ENCODE measurements at places on chromosomes 5 and 9. TPM values are rescaled to one million over a fixed set of nuclear protein-coding genes. Genes with fewer than 3 reads are reported as not detected.

BSPRY gene
- not detected for total RNA-seq

IFNB1 gene
- not detected for total RNA-seq

PCDHB13 gene
- not detected for total RNA-seq

FOXD4 gene
- not detected for total RNA-seq

COL27A1 gene
- 0.36 TPM for total RNA-seq

NOL6 gene
- total RNA-seq = 42.3 TPM

CYSRT1 gene
- total RNA-seq = 0.44 TPM

TMEM252 gene
- not detected for total RNA-seq
